H4 (cell line): ENCODE measurements at places on chromosomes 7 and 10. TPM values are rescaled to one million over a fixed set of nuclear protein-coding genes. Genes with fewer than 3 reads are reported as not detected.

Gene POLR1F
- total RNA-seq, result 61.5 and 74.3 TPM in 2 replicates

Gene RPA3
- 228 and 233 TPM in 2 replicates for total RNA-seq

DNA sequence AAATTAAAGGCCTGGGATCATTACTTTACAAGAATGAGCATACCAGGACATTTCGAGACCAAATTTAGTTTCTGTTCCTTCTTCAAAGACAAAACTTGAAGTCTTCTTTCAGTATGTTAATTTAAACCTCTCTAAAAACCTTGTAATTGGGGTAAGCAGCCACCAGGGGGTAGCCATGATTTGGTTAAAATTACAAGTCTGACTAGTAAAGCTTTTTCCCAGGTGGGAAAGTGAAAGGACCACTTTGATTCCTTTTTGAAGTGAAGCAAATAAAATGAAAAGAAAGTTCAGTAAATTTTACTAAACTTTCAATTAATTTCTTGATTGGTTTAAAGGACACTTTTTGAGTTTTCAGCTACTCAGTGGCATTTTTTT is 294.3 kb downstream of the BBS9 start:
- no peak for DNase-seq

- no peak for DNase-seq
Measured at GRCh38 chr10:89580243-89580642, 44.8 kb upstream of the SLC16A12 start.

GRCh38 chr7:33562996-33563395 is 342.3 kb upstream of the BMPER start:
- DNase-seq, result no peak

DNA sequence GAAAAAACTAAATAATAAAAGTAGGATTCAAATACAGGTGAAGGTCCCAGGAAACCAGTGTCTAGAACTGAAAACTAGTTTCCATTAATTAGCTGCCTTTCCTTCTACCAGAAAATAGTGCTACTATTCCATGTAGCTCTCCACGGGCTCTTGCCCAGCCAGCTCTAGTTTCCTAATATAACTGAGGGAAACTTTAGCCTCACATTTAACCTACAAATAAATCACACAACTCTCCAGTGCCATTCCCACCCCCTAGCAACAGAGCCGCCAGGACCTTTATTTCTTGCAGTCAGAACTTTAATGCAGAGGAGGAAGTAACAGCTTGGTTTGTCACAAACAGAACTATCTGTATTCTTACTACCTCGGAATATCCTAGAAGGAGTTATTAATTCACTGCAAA is 10.3 kb downstream of the TOMM7 start:
- no peak for DNase-seq

GRCh38 chr10:113272511-113272910 is 280.3 kb upstream of the HABP2 start:
- no peak for DNase-seq

GRCh38 chr7:1762238-1762945 is 92.3 kb downstream of the ELFN1 start:
- no peak for DNase-seq

DNA sequence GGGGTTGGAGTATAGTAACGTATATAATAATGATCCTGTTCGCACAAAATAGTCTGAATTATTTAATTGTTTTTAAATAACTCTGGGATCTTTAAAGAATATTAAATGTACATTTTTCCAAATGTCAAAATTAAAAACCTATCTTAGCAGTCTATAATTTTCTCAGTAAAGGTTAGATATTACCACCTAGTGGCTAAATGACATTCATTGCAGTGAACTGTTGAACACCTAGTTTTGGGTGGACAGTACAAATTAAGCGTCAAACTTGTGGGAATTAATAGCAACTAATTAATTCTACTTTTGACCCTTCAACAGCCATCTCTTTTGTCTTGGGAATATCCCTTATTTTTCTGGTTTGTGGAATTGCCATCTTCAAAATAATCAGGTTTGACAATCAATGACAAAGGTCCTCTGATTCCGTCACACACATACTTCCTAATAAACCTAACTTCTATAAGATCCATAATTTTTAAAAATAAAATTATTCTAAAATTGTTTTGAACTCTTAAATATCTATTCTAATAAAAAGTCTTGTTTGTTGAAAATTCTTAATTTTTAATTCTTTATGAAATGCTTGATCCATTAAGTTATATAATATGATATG is 165.7 kb downstream of the SEMA3D start:
- DNase-seq, result peak; percentile 31

Gene ANLN
- total RNA-seq, result 132 and 151 TPM in 2 replicates

GRCh38 chr10:57846307-57847065 is 421.2 kb downstream of the IPMK start:
- no peak for DNase-seq

Gene TCAF2
- 1.9 and 2.7 TPM in 2 replicates for total RNA-seq

GRCh38 chr10:19891429-19891828 is 75.2 kb downstream of the PLXDC2 start:
- no peak for DNase-seq

Gene ZNF138
- 5.9 and 6.3 TPM in 2 replicates for total RNA-seq

DNA sequence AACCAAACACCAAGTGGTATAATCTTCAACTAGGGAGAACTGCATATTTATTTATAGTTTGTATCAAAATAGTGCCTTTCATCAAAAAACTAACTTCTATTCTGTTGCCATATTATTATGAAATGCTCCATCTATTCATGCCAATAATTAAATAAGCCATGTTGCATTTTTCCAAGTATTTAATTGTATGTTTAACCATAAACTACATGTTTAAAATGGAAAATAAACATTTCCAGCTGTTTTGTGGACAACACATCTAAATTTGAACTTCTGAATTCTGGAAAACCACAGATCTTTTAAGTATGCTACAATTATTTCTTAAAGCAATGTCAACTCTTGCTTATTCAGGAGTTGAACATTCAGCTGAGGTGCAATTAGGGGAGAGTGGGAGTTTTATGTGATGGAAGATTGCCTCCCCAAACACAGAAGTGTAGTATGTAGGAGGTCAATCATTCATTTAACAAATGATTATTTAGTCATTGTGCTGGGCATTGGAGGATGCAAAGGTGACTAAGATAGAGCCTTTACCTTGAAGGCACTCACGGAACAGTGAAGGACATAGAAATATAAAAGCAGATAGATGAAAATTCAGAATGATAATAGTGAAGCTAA is 80.7 kb upstream of the PPP1R3C start:
- no peak for DNase-seq
